ENCODE measurements at places on chromosomes 1 and 21. TPM values are rescaled to one million over a fixed set of nuclear protein-coding genes. Genes with fewer than 3 reads are reported as not detected.
A peak's percentile ranks its signal among the peaks of the same experiment; 100 is the strongest.

DNA sequence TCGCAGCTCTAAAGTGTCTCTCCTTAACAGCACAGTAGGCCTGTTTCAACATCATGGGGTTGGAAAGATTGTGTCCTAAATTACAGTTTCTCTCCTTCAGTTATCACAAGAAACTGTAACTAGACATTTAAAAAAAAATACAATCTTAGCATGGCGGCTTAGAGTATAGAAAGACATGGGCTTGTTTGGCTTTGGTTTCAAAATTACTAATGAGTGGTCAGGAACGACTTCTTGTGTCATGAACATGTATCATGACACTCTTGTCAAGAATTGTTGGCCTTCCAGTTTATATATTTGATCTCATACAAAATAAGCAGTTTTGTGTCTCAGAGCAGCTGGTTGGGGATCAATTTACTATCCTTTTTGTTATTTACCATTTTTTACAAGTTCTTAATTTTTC is 2.1 kb downstream of the GJA8 start:
- peaks cover 12% of the 10 kb centered on the region for H3K4me1 ChIP-seq
- H3K27ac ChIP-seq, result no peak overlapping the region
- no peak for DNase-seq
- no peaks in the 10 kb centered on the region for H3K36me3 ChIP-seq
- H3K4me3 ChIP-seq, result no peak overlapping the region

Gene C1orf21
- total RNA-seq, result 8.8 TPM

Gene DHCR24
- 115 TPM for total RNA-seq

GRCh38 chr1:40450495-40451237 is 390 bp downstream of the ZFP69B start:
- peak overlapping the region; percentile 82 for H3K27ac ChIP-seq
- no peaks in the 10 kb centered on the region for H3K27me3 ChIP-seq
- peaks cover 23% of the 10 kb centered on the region for H3K4me1 ChIP-seq
- DNase-seq, result peak; percentile 81
- H3K4me3 ChIP-seq, result peak overlapping the region; percentile 78

- H3K4me1 ChIP-seq, result no peaks in the 10 kb centered on the region
- H3K27me3 ChIP-seq, result peaks cover 15% of the 10 kb centered on the region
- DNase-seq, result no peak
These were observed 12.0 kb upstream of the RHOU start for GRCh38 chr1:228723287-228723686.
